ENCODE measurements at places on chromosomes 7 and 10. TPM values are rescaled to one million over a fixed set of nuclear protein-coding genes. Genes with fewer than 3 reads are reported as not detected.

DNA sequence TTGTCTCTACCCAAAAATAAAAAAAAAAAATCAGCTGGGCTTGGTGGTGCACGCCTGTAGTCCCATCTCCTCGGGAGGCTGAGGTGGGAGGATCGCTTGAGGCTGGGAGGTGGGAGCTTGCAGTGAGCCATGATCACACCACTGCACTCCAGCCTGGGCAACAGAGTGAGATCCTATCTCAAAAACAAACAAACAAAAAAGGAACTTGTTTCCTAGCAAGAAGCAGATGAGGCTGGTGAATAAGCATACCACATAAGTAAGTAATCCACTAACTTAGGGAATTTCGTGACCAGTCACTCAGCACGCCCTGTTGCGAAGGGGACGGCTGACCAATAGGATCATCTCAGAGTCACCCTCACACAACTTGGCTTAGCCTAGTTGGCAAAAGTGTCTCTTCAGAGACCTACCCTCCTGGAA lies 64.6 kb downstream of the CUX1 start:
- DNase-seq, result no peak

DNA sequence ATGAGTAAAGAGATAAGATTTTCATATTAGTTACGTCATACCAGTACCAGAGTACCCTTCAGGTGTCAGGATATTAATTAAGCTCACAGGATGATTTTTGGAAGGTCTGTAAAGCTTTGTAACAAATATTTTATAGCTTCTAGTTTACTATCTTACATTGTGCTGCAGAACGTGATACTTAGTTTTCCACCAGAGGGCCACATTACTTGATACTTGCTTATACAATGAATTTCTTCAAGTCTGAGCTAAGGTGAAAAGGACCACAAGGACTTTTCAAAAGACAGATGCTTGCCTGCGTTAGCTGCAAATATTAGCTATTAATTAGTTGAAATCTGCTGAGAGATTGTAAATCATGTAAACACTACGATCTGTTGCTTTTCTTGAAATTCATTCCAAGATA lies 12.2 kb downstream of the FOXP2 start:
- no peak for DNase-seq

DNA sequence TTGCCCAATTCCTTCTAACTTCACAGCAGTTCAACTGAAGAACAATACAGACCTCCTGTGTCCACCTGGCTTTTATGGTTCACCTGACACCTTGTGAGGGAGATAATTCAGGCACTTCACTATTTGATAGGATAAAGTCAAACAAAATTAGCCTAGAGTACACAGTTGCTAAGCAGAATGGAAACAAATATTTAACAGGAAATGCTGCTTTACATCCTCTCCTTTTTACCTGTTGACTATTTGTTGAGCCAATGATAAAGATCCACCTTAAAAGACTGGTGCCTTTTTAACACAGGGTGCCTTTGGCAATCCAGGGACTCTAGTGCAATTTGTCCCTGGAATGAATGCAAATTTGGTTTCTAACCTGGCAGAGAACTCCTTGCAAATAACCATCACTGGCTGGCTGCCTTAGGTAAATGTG lies 39.8 kb downstream of the ITPRID1 start:
- DNase-seq, result no peak

GRCh38 chr10:3980660-3981059 lies 195.7 kb upstream of the KLF6 start:
- no peak for DNase-seq

- DNase-seq, result no peak
These were observed 30.7 kb downstream of the DUSP5 start for GRCh38 chr10:110528224-110528996.

DNA sequence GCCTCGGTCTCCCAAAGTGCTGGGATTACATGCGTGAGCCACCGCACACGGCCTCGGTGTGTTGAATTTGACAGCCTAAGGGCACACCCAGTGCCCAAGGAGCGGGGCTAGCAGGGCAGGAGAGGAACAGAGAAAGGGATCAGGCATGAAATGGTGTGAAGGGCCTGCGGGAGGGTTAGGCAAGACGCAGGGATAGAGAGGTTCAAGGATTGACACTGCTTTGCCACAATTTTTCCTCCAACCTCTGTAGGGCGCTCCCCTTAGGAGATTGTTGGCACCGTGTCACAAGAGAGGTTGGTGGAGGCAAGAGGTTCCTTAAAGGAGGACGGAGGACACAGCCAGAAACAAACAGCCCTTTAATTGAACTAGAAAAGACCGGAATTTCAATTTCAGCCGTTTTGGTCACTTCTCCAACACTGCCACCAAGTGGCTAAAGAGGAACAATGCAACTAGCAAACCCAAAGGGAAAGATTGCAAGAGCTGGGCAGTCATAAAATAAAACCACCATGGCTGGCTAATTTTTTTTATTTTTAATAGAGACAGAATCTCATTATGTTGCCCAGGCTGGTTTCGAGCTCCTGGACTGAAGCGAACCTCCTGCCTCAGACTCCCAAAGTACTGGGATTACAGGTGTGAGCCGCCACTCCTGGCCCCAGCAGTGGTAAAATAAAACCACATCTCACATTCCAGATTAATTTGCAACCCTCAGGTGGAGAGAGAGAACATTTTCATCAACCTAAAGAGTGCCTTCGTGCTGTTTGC lies 6.9 kb upstream of the CREB3L2 start:
- DNase-seq, result peak; percentile 70

DNA sequence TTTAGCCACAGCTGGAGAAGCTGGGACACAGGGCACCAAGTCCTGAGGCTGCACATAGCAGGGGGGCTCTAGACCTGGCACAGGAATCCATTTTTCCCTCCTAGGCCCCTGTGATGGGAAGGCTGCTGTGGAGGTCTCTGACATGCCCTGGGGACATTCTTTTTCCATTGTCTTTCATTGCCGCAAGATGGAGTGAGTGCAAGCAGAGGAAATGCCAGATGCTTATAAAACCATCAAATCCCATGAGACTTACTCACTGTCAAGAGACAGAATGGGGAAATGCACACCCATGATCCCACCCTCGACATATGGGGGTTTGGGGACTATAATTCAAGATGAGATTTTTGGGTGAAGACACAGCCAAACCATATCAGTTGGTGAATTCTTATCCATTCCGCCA lies 94.7 kb upstream of the FERD3L start:
- no peak for DNase-seq

- peak; percentile 4 for DNase-seq
These were observed at the start of gene RAPGEF5 for GRCh38 chr7:22356701-22357310. Gene RAPGEF5 (minus strand): TSS chr7:22357154. CDS start chr7:22357060, 94 bp downstream.

- DNase-seq, result no peak
These were observed 46.1 kb downstream of the WIPF3 start for GRCh38 chr7:29852457-29852856.

GRCh38 chr10:114893251-114893650 lies 44.7 kb upstream of the TRUB1 start:
- no peak for DNase-seq

- no peak for DNase-seq
These were observed 12.6 kb downstream of the VIM start for GRCh38 chr10:17240616-17241015.

- peak; percentile 1 for DNase-seq
These were observed 965.6 kb downstream of the XPNPEP1 start for GRCh38 chr10:108957681-108958080.

- DNase-seq, result no peak
These were observed 10.8 kb downstream of the COL1A2 start for GRCh38 chr7:94405506-94405905.

DNA sequence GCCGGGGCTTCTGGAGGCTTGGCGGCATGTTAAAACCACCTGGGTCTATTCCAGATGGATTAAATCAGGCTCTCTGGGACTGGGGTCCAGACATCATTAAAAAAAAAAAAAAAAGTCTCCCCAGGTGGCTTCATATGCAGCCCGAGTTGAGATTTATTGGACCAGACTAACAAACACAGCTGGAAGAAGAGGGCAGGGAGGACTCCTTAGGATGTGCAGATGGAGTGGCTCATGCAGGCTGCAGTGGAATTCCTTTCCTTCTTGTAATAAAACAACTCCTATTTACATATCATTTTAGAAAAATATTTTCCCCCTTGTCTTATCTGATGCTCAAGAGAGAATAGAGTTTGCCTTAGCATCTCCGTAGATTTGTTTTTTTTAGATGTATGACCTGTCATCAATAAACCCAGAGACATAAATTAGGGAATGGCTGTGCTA lies 238.1 kb downstream of the CAMK1D start:
- DNase-seq, result no peak

GRCh38 chr10:121823993-121824463 lies 103.8 kb downstream of the ATE1 start:
- DNase-seq, result peak; percentile 9

Gene DYNC1I1
- polyA plus RNA-seq, result 0.58 TPM

Gene PTPRZ1
- polyA plus RNA-seq, result 2.6 TPM

Gene CD36
- 396 TPM for polyA plus RNA-seq

Gene TFR2
- polyA plus RNA-seq, result 1.3 TPM

Gene FBXL13
- polyA plus RNA-seq, result 0.76 TPM

Gene DKK1
- 0.44 TPM for polyA plus RNA-seq
